ENCODE measurements at places on chromosomes 5 and 9.

GRCh38 chr9:136193127-136193890 is 11.6 kb downstream of the LHX3 start:
- no peak for DNase-seq

DNA sequence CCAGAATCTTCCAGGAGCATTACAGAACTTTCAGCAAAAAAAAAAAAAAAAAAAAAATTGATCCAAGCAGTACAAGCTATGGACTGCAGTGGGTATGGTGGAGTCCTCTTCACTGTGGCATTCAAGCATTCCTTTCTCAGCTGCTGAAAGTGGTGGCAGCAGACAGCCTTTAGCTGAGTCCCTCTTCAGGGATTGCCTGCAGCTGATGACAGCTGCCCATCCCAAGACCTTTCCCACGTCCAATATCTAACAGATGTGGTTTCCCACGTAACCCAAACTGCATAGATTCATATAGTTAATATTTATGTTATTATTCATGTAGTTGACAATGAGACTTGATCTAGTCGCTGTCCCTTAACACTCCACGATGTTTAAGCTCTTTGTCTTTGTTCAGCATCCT is 475.9 kb downstream of the TLE1 start:
- no peak for DNase-seq

GRCh38 chr9:68728731-68729130 is 23.7 kb downstream of the PIP5K1B start:
- DNase-seq: no peak

DNA sequence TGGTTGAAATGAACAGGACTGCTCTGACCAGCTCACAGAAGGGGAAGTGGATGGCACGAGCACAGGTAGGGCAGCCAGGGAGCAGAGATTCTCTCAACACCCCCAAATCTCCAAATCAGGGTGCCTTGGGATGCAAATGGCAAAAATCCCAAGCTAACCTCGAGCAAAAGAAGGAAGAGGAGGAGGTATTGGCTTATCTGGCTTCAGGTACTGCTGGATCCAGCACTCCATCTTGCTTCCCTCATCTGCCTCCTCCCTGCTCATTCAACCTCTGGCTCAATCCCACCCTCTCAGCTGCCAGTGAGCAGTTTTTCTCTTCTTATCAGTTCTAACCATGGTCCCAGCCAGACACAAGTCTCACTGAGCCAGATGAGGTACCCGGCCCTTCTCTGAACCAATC is 41.6 kb upstream of the GGTA1 start:
- DNase-seq: no peak

- DNase-seq: no peak
Observed at GRCh38 chr9:92180669-92181181, 65.5 kb upstream of the SPTLC1 start.

GRCh38 chr5:30401479-30402058 is 791.9 kb upstream of the CDH6 start:
- DNase-seq: no peak

DNA sequence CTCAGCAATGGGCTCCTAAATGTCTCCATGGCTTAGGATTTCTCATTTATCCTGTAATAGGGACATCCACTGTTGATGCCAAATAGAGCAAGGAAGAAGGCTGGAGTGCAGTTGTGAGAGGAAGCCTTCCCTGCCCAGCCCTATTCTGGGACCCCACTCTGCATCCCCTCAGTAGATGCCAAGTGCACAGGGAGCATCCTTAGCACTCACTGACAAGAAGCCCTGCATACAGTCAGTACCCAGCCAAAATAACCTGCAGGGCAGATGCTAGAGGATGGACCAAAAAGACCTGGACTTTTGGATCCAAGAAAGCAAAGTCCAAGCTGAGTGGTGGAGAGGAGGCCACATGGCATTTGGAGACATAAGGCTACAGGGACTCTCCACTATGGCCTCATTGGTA is 113.5 kb upstream of the SPOCK1 start:
- no peak for DNase-seq

DNA sequence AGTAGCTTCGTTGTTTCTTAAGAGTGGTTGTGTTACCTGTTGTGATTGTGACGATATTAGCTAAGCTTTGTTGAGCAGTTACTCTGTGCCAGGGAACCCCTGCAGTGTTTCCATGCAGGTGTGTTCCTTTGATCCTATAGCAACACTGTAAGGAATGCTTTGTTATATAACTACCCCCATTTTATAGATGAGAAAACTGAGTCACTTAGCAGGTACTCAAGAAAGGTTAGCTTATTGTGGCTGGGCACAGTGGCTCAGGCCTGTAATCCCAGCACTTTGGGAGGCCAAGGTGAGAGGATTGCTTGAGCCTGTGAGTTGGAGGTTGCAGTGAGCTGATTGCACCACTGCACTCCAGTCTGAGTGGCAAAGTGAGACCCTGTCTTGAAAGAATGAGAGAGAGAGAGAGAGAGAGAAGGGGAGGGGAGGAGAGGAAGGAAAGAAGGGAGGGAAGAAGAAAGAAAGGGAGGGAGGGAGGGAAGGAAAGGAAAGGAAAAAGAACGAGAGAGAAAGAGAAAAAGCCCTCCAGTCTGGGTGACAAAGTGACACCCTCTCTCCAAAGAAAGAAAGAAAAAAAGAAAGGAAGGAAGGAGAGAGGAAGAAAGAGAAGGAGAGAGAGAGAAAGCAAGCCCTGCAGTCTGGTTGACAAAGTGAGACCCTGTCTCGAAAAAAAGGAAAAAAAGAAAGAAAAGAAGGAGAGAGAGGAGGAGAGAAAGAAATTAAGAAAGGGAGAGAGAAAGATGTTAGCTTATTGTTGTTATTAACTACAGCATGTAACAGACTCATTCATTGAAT is 85.6 kb upstream of the RARS1 start:
- no peak for DNase-seq

DNA sequence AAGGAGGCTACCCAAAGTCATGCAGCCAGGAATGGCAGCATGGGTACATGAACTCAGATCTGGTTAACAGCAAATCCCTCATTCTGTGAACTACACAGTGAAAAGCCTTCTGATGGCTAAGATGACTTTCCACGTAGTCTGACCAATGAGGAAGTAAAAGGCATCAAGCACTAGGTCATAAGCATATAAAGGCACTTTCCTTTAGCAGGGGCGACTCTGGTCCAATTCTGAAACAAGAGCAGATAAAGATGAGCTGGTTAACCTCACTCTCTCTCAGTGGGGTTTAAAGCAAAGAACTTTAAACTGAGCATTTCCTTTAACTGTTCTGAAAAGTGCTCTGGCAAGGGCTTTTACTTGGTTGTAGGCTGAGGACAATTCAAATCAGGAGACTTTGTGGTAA is 21.1 kb downstream of the PSMB7 start:
- no peak for DNase-seq

- no peak for DNase-seq
Observed at GRCh38 chr9:30943446-30944224, 1440.8 kb upstream of the ACO1 start.

DNA sequence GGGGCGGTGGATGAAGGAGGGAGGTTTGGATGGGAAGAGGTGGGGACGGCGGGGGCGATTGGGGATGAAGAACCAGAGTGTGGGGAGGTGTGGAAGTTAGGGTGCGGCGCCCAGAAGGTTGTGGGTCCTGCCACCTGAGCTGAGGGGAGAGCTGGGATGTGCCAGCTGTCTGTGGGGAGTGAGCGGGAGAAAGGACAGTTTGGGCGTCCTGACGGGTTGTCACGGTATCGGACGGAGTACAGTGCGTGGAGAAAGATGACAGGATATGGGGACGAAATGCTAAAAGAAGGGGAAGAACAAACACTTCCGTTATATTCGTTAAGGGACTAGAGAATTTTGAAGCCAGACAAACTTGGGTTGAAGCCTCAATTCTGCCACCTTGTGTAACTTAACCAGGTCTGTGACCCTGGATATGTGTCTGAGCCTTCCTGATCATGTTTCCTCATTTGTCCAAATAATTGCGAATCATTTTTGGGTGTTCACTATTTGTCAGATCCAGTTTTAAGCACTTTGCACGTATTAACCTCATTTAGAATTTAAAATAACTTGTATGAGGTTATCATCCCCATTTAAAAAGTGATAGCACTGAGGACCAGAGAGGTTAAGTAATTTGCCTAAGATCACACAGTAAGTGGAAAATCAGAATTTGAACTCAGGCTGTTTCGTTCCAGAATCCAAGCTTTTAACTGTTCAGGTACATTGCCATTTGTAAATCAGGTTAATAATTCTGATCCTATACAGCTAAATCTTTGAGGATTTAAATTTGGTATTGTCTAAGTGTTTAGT is 689 bp downstream of the CNTRL start:
- no peak for DNase-seq

- no peak for DNase-seq
Observed at GRCh38 chr5:170439223-170439943, 50.2 kb upstream of the KCNMB1 start.

GRCh38 chr9:76595645-76596044 is 136.7 kb downstream of the GCNT1 start:
- no peak for DNase-seq

GRCh38 chr5:149636861-149637246 is 55.6 kb downstream of the ARHGEF37 start:
- DNase-seq: no peak

- DNase-seq: no peak
Observed at GRCh38 chr5:3654515-3654914, 58.9 kb downstream of the IRX1 start.

DNA sequence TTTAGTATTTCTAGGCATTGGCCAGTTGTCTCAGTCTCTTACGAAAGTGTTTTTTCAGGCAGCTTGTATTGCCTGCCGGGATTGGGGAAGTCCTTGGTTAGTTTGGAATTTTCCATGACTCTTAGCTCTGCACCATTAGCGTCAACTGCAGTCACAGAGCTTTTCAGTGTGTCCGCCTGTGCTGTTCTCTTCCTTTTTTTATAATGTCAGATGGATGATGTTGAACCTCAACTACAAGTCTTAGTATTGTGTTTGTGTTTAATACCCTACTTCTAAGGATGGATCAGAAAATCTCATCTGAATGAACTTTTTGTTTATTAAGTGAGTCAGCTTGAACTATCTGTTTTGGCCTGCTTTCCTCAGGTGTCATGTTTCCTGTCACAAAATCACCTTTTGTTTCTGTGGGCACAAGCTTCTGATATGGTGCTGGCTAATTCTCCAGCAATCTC is 33.1 kb downstream of the ATP6V0E1 start:
- no peak for DNase-seq

DNA sequence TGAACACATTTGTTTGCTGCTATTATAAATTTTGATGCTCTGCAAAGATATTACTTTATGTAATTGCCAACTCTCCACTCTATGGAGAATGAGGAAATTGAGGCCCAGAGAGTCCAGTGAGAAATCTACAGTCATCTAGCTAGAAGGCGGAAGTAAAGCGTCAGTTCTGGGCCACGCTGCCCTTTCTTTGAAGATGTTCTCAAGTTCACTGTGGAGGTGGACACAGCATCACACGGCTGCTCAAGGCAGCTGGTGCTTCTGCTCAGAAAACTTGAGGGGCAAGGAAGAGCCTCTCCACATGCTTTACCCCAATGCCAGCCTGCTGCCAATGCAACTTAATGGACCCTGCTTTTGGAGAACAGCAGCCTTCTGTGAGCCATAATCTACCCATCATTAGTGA is 96.3 kb downstream of the TTLL11 start:
- DNase-seq: no peak

- DNase-seq: no peak
Observed at GRCh38 chr5:67693956-67694809, 497.6 kb upstream of the CD180 start.

DNA sequence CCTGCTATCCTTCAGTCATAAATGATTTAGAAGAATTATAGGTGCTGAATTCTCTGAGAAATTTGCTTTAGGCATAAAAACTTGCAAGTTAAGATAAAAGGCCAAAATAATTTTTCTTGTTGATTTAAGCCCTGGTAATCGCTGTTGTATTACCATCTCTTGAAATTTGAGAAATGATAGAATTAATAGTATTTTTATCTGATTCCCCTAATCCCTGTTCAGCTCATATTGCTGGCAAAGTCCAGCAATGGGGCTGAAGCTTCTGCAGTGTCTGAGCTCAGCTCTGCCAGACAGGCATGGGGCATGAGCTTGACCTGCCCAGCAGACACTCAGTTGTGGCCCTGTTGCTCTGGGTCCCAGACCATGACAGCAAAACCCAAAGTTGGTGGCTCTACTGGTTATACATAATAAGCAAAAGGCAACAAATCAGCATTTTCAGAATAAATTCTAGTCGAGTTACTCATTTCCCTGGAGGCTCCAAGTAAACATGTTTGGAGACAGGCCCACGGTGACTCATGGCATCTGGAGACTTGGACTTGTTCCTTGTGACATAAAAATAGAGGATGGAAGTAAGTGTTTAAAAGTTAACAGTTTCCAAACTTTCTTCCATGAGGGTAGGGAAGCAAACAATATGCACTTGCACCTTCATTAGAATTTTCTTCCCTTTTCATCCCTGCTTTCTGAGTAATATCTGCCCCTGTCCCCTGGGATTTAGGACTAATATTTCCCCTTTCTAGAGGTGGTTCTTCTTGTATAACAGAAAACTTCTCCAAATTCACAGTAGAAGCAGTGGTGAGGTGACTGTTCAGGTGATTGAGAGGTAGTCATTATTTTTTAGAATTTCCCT is 60.2 kb upstream of the SLC2A8 start:
- DNase-seq: peak; percentile 5

GRCh38 chr5:116573279-116573701 is 1.3 kb downstream of the SEMA6A start:
- DNase-seq: no peak

GRCh38 chr9:4048441-4048840 is 251.4 kb downstream of the GLIS3 start:
- DNase-seq: no peak

DNA sequence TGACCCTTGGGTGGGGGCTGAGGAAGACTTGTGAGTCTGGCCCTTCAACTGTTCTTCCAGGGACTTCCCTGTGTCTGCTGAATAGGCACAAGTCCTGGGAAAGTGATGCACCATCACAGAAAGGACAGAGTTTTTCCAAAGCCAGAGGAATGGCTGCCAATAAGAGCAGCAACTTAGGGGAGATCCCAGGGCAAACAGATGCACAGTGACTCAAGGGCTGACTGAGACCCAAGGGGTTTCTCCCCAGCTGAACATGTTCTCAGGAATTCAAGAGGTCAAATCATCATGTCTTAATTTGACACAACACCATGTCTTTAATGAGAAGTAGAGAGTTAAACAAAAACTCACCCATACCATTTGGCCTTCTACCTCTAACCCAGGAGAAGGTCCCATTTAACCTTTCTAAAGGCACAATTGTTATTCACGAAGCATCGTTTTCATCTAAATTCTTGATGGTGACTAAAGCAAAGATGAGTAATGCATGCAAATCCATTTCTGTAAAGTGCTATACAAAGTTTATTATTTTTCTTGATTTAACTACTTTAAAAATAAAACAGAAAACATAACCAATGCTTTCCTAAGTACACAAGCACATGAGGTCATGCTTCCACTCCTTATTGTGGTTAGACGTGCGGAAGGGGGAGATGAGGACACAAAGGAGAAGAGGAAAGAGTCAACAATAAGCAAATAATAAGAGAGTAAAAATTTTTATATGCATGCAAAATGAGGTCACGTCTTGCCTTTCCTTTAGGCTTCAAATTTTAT is 324.1 kb downstream of the PLK2 start:
- DNase-seq: no peak

DNA sequence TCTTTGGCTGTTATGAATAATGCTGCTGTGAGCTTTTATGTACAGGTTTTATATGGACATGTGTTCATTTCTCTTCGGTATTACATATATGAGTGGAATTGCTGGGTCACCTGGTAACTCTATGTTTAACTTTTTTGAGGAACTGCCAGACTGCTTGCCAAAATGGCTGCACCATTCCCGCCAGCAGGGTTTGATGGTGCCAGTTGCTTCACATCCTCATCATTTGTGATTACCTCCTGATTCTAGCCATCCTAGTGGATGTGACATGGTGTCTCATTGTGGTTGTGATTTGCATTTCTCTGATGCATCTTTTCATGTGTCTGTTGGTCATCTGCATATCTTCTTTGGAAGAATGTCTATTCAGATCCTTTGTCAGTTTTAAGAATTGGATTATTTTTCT is 10.7 kb downstream of the NANS start:
- DNase-seq: no peak
